Breast epithelium (tissue), 4 donors: ENCODE measurements at places on chromosomes 13 and 19.

DNA sequence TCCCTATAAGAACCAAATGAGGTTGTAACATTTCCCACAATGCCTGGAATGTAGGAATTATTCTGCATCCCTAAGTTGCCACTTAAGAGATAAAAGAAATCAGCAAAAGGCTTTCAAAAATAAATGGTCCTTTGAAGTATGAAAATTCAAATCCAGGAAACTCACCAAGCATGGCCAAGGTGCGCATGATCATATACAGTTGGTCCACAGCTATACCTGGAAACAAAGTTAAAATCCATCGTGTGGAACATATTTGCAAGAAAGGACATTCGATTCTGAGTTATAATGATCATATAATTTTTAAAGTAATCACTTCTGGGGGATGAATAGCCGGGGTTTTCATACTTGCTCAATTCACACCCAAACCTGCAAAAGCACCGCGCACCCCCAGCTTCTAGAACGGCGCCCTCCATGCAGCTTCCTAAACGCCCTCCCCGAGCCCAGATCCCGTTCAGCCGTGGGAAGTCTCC lies 525 bp downstream of the CARS2 start:
- DNase-seq, result no peak

- DNase-seq, result no peak
Observed at GRCh38 chr19:28171983-28172382, 1041.0 kb downstream of the UQCRFS1 start.

GRCh38 chr13:33445476-33445875 lies 159.9 kb upstream of the STARD13 start:
- no peak for DNase-seq

- peak; percentile 84 for DNase-seq
Observed at GRCh38 chr19:54162241-54162805, 2.8 kb upstream of the LENG1 start.

GRCh38 chr19:29576761-29577648 lies 29.1 kb upstream of the POP4 start:
- no peak for DNase-seq
